Activated CD4-positive, alpha-beta T cell treated with anti-CD3 and anti-CD28 coated beads for 24 hours (primary cell): ENCODE measurements at places on chromosomes 7 and 10.

- DNase-seq = no peak
Observed at GRCh38 chr7:28211006-28211405, 30.4 kb upstream of the JAZF1 start.

DNA sequence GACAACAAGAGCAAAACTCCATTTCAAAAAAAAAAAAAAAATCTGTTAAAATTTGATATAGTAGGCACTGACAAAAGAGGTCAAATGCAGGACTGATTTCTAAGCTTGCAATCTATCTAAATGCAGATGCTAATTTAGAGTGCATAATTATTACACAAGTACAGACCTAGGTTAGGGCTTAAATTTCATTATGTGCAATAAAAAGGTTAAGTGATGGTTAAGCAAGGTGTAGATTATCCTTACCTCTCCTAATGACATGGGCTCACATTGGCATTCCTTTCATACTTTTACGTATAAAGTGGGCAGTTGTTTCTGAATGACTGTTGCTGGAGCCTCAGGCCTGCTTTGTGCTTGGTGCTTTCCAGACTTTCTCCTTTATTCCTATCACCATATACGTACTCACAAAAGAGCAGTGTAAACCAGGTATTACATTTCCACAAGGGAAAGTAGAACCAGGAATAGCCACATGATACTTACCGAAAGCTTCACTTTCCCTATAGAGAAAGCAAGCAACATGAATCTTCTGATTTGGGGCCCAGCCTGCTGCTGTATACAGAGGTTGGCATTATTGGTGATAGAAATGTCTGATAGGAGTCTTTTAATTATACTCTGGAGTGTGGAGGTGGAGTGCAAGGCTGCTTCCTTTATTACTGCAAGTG is 2.2 kb upstream of the CHCHD1 start:
- DNase-seq = no peak

- DNase-seq = no peak
Observed at GRCh38 chr10:111511751-111512150, 434.9 kb downstream of the ADRA2A start.

DNA sequence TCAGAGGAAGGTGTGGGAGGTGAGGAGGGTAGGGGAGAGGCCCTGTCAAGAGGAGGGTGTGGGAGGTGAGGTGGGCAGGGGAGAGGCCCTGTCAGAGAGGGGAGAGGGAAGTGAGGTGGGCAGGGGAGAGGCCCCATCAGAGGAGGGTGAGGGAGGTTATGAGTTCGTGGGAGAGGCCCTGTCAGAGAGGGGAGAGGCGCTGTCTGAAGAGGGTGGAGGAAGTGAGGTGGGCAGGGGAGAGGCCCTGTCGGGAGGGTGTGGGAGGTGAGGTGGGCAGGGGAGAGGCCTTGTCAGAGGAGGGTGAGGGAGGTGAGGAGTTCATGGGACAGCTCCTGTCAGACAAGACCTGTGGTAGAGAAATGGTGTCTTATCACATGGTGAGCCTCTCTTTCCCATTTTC is 74.4 kb downstream of the INPP5A start:
- DNase-seq = no peak

- no peak for DNase-seq
Observed at GRCh38 chr7:101915000-101915399, 97.6 kb downstream of the CUX1 start.

DNA sequence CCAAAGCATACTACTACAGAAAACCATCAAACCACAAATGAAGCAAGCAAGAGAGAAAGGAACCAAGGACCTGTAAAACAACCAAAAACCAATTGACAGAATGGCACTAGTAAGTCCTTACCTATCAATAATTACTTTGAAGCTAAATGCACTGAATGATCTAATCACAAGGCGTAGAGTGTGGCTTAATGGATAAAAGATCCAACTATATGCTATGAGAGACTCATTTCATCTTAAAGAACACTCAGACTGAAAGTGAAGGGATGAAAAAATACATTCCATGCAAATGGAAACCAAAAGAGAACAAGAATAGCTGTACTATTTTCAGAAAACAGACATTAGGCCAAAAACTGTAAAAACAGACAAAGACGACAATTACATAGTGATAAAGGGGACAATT is 70.7 kb downstream of the CRPPA start:
- no peak for DNase-seq

DNA sequence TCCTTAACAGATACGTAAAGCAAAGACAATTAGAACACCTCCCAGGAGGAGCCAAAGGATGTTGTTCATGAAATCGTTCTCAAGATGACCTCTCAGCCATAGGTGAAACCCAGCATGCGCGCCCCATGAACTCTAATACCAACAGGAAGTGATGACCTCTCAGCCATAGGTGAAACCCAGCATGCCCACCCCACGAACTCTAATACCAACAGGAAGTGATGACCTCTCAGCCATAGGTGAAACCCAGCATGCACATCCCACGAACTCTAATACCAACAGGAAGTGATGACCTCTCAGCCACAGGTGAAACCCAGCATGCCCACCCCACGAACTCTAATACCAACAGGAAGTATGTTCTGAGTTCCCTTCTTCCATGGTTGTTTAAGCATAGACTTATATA is 205.2 kb upstream of the ADARB2 start:
- DNase-seq = no peak

DNA sequence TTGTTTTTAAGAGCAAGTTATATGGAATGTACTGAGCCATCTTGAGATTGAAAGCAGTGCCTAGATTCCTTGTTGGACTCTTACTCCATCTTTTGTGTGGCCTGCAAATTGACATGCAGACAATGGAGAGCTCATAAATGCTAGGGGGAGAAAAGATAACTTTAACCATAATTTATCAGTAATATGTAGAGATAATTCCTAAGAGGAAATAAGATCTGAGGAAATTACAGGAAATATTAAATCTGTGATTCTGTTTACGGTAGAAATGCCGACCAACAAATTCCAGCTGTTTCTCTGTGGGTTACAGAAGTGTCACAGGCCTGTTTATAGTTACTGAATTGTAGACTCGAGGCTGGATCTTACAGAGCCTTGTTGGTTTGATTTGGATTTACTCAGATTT is 348.0 kb downstream of the SUGCT start:
- DNase-seq = no peak

DNA sequence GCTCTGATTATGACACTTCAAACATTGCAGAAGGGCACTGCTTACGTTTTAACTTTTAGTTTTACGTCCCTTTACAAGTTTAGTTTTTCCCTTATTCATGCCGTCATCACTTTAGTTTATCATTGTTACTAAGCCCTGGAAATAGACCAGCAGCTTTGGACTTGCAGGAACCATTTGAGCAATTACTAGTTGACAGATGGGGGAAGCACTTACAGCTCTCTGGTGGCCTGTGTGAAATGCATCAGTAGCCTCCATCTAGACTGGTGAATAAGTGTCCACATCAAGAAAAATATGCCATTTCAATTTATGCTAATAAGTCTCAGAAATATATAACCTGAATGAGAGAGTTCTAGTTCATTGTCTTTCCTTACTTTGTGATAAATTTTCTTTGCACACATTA is 194.9 kb upstream of the GRM3 start:
- DNase-seq = no peak

DNA sequence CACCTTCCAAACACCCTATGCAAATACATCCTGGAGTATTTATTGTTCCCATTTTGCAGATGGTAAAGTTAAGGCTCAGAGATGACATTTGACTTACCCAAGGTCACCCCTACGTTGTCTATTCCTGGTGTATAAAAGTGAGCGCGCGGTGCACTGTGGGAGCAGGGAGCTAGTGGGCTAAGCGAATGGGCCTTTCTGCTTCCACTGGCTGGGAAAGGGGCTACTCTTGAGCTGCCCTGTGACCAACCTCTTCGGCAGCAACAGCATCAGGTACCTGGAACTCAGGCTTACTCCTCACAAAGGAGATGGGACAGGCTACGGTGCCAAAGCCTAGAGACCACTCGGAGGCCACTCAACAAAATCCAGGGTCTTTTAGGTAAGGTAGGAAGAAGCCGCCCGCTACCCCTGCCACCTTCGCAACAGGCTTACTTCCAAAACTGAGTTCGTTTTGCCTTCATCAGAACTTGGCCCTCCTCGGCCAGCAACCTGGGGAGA is 2.4 kb downstream of the PTF1A start:
- no peak for DNase-seq

DNA sequence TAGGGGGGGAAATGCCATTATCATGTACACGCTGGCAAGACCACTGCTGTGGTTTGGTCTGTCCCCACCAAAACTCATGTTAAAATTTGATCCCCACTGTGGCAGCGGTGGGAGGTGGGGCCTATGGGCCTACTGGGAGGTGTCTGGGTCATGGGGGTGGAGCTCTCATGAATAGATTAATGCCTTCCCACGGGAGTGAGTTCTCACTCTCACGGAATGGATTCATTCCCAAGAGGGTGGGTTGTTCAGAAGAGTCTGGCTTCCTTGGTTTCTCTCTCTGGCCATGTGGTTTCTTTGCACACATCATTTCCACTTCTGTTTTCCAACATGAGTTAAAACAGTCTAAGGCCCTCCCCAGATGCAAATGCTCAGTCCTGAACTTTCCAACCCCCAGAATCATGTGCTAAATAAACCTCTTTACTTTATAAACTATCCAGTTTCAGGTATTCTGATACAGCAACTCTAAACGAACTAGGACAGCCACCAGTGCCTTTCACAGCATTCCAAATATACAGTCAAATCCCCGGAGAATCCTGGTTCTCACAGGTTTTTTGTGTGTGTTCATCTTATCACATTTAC is 44.3 kb downstream of the SMURF1 start:
- DNase-seq = no peak

- no peak for DNase-seq
Observed at GRCh38 chr10:120962756-120963593, 111.8 kb downstream of the WDR11 start.

DNA sequence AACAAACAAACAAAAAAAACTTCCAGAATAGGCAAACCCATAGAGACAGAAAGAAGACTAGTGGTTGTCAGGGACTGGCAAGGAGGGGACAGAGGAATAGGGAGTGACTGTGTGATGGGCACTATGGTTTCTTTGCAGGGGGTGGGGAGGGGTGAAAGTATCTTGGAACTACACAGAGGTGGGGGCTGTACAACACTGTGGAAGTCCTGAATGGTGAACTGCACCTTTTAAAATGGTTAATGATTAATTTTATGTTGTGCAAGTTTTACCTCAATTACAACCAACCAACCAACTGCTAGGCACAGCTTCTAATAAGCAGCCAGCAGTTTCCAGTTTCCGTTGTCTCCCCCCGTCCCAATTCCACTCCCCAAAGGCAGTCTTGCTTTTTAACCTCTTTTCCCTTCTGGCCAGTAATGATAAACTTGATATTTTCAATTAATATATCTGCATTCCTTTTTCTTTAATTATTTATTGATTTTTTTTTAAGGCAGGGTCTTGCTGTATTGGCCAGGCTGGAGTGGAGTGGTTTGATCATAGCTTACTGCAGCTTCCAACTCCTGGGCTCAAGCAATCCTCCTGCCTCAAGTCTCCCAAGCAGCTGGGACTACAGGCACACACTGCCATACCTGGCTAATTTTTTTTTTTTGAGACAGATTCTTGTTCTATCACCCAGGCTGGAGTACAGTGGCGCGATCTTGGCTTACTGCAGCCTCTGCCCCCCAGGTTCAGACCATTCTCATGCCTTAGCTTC is 46.8 kb downstream of the HIP1 start:
- DNase-seq = no peak

GRCh38 chr10:132705173-132705572 is 80.8 kb downstream of the NKX6-2 start:
- no peak for DNase-seq

- no peak for DNase-seq
Observed at GRCh38 chr7:4006687-4007086, 675.4 kb upstream of the FOXK1 start.

GRCh38 chr7:8380130-8380529 is 53.3 kb upstream of the NXPH1 start:
- DNase-seq = no peak

DNA sequence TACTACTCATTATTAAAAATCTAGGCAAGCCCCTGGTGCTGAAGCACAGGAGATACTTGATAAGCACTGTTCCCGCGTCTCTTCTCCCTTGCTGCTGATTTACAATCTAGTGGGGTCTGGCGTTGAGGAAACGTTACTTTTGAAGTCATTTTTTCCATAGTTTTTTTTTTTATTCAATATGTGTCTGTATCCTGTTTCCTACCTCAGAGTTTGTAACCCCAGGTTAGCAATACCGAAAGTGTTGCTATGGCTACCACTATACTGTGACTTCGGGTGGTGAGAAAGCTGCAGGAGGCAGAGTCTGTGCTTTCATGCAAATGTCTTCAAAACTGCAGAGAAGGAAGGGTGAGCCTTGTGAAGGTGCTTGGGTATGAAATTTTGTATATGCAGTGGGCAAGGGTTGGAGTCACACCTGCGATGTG is 458.8 kb upstream of the GHITM start:
- DNase-seq = no peak

GRCh38 chr7:119748251-119748860 is 524.6 kb upstream of the KCND2 start:
- no peak for DNase-seq

DNA sequence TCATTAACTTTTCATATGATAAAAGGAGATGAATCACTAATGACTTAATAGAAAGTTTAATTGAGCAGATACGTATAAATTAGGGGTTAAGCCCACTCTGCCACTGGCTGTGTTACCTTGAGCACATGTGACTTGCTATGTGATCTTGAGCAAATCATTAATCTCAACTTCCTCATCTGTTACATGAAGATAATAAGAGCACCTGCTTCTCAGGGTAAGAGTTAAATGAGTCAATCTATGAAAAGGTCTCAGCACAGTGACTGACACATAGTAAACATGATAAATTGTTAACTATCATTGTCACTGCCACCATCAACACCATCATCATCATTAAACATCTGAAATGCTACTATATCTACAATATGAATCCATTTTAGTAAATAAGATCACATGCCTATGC is 110.8 kb downstream of the TPK1 start:
- DNase-seq = no peak

DNA sequence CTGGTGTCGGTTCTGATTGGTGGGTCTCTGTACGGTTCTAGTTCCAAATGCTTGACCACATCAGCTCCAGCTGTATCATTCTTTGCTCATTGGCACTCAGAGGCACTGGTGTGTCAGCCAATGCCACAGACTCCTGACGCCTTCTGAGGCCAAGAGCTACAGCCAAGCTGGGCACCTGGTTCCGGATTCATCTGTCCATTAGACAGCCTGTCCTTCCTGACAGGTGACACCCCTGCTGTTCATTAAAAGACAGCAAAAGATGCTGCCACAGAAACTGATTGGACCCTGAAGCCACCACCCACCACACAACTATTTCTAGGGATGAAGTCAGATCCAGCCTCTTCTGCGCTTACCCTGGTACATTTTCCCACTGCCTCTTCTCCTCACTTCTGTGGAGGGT is 35.6 kb downstream of the COL13A1 start:
- DNase-seq = no peak

GRCh38 chr7:84780158-84781124 is 406.4 kb downstream of the SEMA3D start:
- DNase-seq = no peak

DNA sequence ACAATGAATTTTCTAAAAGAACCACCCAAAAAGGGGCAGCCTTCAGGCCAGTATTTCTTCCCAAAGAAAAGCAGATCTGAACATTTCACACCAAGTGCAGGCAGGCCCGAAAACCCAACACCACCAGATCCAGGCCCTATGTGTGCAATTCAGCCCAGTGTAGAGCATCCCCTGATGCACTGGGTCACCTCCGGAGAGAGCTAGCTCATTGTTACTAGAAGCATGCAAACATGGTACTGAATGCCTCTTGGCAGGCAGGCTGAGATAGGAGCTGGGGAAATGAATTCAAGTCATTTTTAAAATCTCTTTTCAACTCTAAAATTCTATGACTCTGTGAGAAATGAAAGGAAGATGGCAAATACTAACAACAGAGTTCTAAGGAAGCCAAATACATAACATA is 174.8 kb downstream of the ELMO1 start:
- no peak for DNase-seq

- DNase-seq = no peak
Observed at GRCh38 chr10:50582046-50582445, 41.7 kb downstream of the SGMS1 start.
